ENCODE measurements at places on chromosomes 4 and X.
A peak's percentile ranks its signal among the peaks of the same experiment; 100 is the strongest.

- DNase-seq = no peak
Observed at GRCh38 chr4:2269206-2269531, 7.3 kb upstream of the MXD4 start.

DNA sequence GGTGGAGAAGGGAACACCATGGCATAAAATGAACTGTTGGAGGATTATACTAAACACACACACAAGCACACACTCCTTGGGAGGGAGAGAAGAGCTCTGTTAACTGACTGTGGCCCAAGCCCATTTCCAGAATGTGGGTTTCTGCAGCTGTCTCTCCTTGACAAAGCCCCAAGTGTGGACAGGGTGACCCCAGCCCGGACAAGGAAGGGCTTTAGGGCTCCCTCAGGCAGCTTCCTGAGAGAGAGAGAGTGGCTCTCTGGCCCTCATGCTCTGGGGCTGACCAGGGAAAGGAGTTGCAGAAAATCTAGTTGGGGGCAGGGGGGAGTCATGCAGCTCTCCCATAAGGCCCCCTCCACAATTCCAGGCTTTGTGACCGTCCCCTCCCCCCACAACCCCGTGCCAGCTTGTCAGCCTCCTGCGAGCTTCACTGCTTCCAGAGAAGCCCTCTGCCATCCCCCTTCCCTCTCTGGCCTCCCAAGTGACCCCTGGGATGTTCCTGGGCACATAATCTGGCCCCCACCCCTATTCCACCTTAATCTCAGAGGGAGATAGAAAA is 590 bp downstream of the ARHGEF9 start:
- no peak for DNase-seq

DNA sequence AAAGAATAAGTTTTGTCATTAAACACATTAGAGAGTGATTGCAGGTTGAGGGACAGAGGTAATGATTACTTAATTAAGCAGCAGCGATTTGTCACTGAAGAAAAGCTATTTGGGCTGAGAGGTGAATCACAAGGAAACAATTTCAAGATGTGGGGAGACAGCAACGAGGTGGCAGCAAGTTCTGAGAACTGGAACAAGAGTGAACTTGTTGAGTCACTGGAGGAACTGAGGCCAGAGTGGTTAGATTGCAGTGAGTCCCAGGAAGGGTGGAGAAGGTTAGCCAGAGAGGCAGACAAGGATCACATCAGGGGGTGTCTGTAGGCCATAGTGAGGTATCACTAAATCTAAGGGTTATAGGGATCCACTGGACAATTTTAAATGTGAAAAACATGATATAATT is 57.9 kb upstream of the TMPRSS11A start:
- no peak for DNase-seq

DNA sequence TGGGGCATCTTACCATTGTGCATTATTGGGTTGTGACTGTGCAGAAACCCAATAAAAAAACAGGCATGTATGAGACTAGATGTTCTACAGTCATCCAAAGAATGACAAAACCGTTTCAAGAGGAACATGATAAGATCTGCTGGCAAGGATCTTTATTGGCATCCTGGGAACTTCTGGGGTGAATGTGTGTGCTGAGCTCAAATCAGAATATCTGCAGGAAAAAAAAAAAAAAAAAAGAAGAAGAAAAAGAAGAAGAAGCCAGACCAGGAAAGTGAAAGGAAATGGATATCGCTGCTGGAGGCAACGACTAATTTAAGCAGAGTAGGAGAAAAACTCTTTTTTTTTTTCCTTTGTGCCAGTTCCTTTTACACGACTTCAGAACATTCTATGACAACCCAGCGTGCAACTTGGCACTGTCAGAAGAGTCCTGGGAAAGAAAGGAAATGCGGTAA is 484.2 kb upstream of the BOD1L1 start:
- no peak for DNase-seq

- DNase-seq = peak; percentile 75
Observed at GRCh38 chr4:7359400-7360062, 75.2 kb downstream of the PSAPL1 start.

- no peak for DNase-seq
Observed at GRCh38 chr4:184892999-184893398, 67.2 kb upstream of the ACSL1 start.

DNA sequence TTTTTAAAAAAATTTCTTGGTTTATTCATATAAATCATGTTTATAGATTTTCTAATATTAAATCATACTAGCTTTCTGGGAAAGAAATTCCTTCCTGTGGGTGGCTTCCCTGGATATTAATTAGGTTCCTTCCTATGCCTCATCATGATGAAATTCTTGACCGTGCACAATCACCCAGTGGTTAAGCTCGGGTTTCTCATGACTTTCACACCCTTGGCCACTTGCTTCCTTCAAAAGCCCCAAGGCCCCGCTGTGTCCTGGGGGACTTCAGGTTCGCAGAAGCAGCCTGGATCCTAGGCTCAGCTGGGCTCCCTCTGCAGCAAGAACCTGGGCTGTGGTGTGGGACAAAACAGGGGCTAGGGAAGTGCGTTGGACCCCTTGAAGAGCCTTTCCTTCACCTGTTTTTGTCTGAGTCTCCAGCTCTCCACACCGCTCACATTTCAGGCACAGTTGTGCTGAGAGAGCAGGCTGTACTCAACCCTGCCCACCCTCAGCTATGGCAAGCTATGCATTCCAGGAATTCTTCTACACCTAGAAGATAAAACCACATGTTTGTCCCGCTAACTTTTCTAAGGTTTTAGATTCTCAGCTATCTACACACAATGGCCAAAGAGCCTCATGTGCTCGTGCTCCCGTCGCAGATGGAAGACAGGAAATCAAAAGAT is 48.9 kb upstream of the TMSB15B start:
- DNase-seq = no peak

- DNase-seq = no peak
Observed at GRCh38 chr4:6172093-6172926, 28.0 kb downstream of the JAKMIP1 start.

GRCh38 chr4:111879539-111879938 is 265.7 kb upstream of the FAM241A start:
- no peak for DNase-seq

DNA sequence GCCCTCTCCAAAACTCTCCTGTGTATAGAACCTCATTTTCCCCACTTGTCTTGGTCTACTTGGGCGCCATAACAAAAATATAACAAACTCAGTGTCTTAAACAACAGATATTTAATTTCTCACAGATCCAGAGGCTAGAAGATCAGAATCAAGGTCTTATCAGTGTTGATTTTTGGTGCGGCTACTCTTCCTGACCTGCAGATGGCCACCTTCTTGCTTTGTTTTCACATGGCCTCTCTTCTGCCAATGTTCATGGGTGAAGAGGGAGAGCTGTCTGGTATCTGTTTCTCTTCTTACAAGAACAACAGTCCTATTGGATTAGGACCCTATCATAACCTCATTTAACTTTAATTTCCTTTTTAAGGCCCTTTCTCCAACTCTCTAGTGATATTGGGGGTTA is 177.3 kb downstream of the PABPC4L start:
- DNase-seq = no peak

- no peak for DNase-seq
Observed at GRCh38 chr4:145351922-145352321, 129.7 kb upstream of the SMAD1 start.

DNA sequence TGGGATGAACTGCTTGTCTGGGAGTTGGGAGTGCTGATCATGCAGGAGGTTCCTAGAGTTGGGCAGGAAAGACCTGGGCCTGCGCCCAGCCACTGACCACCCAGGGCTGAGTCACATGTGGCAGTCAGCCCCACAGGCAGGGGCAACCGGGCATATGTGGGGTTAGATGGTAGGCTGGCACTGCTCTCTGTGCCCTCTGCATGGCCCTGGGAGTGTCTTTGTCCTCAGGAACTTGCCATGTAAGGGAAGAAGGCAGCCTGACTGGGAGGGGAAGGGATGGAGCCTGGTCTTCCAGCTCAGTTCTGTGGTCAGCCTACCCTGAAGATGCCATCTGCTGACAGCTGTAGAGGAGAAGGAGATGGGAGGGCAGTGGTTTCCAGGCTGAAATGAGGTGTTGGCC is 70.2 kb upstream of the EFNB1 start:
- no peak for DNase-seq

DNA sequence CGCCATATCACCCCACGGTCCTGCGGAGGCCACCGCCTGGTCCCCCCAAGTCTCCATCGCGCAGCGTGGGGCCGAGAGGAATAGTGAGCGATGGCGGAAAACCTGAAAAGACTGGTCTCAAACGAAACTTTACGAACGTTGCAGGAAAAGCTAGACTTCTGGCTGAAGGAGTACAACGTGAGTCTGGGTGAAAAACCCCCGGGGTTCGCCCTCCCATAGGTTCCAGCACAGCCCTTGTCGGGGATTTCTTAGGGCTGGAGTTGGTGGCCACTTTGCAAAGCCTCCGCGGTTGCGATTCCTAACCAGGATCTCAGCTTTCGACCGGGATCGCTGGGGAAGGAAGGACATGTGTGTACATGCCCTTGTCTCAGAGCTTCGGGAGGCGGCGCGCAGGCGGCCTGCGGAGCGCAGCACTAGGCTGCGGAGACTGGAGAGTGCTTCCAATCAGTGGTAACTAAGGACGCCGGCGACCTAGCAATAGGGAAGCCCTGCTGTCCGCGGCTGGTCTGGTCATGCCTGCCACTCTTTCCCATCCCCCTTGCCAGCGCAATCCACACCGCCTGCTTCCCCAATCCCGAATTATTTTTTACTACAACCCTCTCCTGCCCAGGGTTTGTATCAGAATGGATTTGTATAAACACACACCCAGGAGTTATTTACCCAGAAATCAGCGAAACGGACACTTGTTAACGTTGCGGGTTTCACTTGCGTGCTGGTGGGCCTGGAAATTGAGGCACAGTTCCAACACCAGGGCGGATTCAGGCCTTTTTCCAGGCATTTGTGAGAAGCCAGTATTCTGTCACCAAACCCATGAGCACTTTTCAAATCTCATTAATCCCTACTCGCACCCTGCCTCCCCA is 741 bp downstream of the SPATA18 start:
- DNase-seq = peak; percentile 86

DNA sequence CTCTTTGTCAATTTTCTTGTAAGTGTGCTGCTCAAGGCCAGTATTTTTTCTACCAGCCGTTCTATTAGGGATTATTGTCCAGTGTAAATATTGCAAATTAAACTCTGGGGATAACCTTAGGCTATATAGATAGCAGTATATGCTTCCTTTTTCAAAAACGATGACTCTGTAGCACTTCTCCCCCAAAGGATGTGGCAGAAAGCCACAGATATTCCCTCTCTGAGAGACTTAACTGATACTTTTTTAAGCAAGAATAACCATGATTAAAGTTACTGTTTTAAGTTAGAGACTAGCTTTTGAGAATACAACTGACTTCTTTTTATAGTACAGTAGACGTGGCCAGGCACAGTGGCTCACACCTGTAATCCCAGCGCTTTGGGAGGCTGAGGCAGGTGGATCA is 130.0 kb downstream of the FHIP1A start:
- DNase-seq = no peak

DNA sequence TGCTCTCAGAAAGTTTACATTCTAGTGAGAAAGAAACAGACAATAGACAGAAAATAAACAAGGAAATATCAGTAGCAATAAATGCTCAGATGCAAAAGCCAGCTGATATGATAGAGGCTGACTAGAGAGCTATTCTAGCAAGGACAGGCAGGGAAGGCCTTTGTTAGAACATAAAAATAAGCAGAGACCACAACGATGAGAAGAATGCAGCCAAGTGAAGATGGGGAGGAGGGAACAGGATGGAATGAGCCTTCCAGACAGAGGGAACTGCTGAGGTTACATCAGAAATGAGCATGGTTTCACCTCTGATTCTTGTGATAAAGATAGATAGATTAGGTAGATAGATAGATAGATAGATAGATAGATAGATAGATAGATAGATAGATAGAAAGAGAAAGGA is 7.6 kb upstream of the SOWAHB start:
- no peak for DNase-seq
